Fibroblast of skin of right biceps (primary cell): ENCODE measurements at places on chromosomes 16 and 17.

GRCh38 chr17:40610359-40610758 is 37.3 kb downstream of the SMARCE1 start:
- DNase-seq: no peak

DNA sequence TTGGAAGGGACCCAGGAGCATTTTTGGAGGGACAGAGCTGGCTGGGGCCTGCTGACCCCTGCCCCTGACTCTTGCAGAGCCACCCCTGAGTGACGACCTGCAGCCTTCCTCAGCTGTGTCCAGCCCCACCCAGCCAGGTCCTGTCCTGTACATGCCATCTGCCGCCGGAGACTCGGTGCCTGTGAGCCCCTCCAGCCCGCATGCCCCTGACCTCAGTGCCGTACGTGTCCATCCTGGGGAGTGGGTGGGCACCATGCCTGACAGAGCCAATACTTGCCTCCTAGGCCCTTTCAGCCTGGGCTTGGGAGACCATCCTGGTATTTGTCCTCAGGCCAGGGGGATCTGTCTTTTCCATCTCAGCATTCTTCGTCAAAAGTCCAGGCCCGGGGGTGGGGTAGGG is 27.5 kb downstream of the UNC13D start:
- no peak for DNase-seq

GRCh38 chr16:66381585-66382170 is 15.2 kb downstream of the CDH5 start:
- DNase-seq: no peak

- DNase-seq: no peak
Measured at GRCh38 chr17:61403801-61404662, 4.4 kb downstream of the TBX2 start.

GRCh38 chr16:89096042-89096717 is 2.5 kb downstream of the ACSF3 start:
- no peak for DNase-seq

DNA sequence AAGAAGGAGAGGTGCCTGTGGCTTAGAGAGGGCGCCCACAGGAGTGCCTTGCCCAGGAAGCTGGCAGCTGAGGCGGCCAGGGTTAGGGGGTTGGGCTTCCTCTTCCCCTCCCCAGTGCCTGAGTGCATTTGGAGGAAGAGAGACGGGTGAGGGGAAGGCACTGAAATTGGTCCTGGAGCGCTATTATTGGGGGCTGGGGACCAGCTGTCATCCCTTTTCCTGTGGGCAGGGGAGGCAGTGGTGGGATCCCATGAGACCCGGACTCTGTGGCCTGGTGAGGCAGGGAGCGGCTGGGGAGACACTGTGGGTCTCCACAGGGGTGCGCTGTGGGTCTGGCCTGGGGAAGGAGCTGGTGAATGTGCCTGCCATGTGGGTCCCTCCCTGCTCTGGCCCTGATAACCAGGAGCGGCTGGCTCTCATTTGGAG is 259.7 kb downstream of the SEC14L1 start:
- peak; percentile 68 for DNase-seq

DNA sequence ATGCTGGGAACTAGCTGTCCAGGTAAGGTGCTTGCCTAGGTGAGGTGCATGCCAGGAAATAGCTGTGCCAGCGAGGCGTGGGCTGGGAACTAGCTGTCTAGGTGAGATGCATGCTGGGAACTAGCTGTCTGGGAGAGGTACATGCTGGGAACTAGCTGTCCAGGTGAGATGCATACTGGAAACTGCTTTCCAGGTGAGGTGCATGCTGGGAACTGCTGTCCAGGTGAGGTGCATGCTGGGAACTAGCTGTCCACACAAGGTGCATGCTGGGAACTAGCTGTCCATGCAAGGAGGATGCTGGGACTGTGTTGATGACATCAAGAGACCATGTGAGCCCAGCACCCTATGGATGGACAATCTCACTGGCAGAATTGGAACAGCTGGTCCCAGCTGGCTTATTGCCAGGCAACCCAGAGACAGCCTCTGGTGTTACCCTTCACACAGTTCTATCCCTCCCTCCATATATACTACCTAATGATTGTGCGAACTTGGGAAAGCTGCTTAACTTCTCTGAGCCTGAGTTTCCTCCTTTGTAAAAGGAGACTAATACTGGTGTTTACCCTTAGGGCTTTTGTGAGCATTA is 479.9 kb upstream of the RBFOX1 start:
- no peak for DNase-seq
